ENCODE measurements at places on chromosomes 3 and 15.

- DNase-seq: no peak
Measured at GRCh38 chr3:38588371-38588971, 61.0 kb downstream of the SCN5A start.

- DNase-seq: peak; percentile 63
Measured at GRCh38 chr3:147773116-147773630, 364.0 kb downstream of the ZIC1 start.

DNA sequence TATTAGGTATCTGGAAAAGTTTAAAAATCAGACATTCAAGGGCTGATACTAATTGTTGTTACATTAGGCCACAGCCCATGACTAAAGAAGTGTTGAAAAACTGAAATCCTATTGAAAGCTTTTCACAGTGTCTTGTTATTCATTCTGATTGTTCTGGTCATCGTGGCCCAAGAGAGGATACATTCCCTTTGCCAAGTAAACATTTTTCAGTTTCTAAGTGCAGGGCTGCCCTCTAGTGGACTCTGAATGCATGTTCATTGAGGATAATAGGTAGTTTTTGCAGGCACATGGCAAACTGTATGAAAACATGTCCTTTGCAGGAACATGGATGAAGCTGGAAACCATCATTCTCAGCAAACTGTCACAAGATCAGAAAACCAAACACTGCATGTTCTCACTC, 181.1 kb downstream of the MYRIP start:
- DNase-seq: peak; percentile 56

GRCh38 chr15:101121511-101122090, 130.2 kb downstream of the CHSY1 start:
- DNase-seq: peak; percentile 72

DNA sequence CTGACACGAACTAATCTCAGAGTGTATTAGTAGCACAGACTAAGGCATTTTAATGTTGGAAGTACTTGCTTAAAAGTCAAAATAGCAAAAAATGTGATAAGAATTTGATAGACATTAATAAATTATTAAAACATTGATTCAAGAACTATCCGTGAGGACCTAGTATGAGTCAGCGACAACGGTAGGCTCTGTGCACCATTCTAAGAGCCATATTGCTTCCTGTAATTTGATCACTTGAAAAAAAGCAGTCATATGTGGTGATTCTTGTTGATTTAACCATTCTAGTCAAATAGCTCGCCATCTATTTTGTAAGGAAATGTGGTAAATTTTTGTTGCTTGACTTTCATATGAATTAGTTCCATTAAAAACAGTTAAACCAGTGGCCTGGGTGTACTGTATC, 534.9 kb upstream of the ARRDC4 start:
- DNase-seq: no peak

- DNase-seq: peak; percentile 56
Measured at GRCh38 chr3:160921020-160921635, 165.1 kb downstream of the PPM1L start.

DNA sequence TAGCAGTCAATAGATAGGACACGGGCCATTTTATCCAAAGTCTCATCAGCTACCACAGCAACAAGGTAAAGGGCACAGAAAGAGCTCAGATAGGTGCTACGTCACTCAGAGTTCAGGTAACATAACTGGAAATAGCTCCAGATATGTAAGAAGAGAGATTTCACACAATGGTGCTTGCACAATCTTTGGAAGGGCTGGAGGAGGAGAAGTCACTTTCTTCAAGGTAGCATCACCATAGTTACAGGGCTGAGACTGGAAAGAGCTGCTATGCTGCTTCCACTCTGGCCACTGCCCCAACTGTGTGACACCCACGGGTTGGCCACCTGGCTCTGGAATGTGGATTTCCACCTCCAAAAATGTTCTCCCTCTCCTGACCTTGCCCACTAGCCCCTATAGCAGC, 448.8 kb upstream of the THBS1 start:
- no peak for DNase-seq

DNA sequence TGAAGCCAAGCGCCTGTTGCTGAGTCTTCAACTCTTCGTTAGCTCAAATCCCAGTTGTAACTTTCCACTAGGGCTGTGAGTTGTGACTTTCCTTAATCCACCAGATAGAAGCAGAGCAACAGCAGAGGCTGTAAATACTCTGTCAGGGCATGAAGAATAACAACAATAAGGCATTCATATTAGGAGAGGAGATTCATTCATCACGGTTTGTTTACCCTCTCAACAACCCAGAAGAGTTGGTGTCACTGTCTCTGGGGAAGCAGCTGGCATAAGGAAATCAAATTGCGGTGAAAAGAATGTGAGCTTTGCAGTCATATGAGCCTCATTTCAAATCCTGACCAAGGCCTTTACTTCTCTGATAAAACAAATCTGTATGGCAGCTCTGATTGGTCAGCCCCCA, 184.8 kb downstream of the SHQ1 start:
- DNase-seq: peak; percentile 48

DNA sequence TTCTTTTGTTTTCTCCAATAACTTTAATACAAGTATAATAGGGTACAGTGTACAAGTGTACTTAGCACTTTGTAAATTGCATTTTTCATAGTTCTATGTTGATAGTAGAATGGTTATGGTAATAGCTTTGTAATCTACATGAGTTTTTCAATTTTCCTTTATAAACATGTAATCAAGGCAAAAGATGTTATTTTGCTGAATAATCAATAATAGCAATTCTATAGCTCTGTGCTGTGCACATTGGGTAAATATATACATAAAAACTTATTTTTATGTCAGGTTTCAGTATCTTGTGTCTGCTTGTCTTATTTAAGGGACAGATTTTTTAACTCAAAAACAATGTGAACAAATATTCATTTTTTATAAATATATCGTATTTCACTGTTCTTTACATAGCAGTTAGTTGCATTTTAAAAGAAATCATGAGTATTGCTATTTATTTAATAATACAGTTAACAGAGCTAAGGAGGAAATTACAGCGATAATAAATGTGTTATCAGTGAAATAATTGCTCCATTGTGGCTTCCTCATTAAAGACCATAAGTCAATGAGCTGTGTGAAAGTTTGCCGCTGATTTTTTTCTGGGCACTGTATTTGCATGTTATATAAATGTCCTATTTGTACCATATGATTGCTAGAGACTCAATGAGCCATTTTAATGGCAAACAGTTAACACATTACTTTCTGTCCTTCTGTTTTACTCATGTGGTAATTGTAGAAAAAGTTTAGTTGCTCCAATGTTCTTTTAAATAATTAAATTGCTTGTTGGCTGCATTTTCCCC, 214.6 kb upstream of the STAC start:
- no peak for DNase-seq

DNA sequence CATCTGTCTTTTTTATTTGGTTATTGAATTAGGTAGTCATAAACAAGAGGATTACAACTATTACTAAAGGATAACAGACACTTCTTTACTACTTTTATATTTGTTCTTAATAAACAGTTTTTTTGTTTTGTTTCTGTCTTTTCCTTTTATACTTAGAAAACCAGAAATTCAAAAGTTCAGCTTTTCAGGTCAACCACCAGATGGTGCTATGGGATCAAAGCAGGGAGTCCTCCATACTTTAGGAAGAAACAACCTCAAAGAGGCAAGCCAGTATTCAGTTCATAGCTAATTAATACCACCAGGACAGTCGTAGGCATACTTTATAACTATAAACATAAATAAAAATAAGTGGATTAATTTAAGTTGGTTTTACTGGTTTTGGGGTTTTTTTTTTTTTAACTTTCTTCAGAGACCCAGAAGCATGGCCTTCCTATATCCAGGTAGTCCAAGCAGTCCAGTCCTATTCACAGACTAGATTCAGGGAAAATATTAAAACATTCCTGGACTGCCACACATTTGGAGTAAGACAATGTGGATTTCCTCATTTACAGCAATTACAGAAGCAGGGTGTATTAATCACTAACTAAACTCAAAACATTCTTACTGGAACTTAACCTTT, 16.0 kb upstream of the EID1 start:
- peak; percentile 66 for DNase-seq

DNA sequence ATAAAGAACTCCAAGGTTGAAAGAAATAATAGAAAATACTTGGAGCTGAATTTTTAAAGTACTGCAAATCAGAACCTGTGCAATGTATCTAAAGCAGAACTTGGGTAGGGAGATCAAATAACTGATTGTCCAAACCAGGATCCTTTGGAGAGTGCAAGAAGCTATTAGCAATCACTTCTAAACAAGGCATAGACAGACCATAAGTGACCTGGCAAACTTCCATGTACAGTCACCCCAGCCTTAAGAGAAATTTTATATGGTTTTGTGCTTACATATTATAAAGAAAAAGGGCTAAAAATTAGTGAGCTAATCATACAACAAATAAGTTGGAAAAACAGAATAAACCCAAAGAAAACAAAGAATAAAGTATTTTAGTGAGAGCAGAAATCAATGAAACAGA, 35.2 kb downstream of the ETV5 start:
- no peak for DNase-seq

DNA sequence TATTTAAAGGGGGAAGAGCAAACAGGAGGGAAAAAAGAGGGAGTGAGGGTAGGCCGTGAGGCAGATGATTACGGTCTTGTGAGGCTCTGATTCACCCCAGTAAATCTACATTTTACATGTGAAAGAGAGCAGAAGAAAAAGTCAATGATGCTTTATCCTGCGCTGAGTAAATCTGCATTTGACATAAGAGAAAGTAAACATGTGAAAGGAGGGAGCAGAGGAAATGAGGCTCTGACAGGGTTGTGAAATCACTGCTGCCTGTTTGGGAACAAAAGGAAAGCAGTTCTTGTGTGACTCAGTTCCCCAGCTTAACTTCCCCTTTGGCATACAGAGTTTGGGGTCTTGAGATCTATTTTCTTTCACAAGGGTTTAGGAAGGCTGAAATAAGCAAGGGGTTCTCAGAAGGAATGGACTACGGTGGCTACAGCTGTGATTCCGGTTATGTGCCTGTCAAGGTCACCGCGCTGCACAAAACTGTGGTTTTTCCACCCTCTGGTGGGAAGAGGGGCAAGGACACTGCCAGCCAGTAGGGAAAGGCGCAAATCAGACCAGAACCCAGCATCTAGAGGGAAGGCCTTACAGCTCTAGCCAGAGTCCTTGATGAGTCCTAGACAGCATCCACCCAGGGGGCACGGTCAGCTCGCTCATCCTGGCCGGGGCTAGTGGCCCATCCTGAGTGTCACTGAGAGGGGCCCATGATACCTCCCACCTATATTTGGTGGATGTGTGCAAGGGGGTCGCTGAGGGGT, 18.9 kb upstream of the HCN4 start:
- DNase-seq: peak; percentile 11

DNA sequence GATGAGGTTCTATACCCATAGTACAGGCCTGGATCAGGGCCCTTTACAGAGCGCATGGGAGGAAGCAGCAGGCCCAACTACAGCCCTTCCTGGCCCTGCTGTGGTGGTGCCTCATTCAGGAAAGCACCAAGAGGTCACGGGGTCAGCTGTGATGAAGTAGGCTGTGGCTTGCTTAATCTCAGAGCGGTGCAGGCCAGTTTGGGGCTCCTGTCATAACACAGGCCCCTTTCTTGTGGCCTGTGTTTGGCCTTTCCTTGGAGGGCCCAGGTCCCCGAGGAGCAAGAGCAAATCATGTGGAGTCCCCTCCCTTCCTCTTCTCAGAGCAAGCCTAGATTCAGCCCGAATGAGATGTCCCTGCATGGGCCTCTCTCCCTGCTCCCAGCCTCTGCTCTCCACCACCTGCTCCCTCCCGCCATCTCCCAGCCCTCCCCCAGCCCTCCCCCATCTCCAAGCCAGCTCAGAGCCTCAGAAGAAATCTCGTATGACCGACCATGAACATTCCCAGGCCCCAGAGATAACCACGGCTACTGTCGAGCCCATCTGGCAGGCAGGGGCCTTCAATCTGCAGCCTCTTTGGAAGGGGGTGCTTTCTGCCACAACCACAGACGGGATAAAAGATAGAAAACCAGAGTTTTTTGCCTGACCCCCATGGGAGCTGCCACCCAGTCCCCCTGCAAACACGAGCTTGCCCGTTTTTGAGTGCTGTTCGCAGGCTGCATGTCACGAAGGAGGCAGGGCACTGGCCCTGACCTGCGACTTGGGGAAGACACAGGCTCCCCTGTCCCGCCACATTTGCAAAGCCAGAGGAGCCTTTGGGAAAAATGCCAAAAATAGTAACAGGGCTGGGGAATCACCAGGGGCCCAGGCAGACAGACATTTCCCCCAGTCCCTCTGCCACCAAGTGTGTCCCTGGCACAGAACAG, 32.3 kb upstream of the DUSP7 start:
- DNase-seq: peak; percentile 19

GRCh38 chr15:93719921-93720351, 511.4 kb upstream of the MCTP2 start:
- DNase-seq: peak; percentile 94

DNA sequence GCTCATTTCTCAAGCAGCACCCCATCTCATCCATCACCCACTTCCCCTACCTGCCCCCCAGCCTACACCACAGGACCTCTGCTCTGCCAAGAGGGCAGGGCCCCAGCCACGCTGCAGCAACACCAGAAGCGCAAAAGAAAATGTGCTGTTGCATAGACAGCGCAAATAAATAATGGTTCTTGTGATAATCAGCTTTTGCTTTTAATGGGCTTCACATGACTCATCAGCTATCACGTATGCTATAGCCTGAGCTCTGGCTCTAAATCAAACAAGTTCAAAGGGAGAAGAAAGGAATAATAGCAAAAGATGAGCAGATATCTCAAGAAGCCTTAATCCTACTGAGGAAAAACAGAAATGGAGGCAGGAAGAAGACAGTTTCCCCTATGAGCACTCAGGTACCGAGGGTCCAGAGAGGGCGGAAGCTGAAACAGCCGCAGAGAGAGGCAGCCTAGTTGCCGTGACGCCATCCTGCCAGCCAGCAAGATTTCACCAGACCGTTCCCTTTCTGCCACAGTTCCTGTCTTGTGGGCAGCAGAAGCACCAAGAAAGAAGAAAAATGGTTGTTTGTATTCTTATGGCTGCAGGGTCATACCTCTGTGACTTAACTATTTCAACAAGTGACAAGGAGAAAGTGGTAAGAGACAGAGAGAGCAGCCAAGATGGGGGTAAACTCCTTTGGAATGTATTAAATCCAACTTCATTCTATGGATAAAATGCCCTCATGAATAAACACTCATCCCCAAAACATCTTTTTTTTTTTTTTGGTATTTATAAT, 22.0 kb downstream of the RAB27A start:
- peak; percentile 42 for DNase-seq

GRCh38 chr15:70569091-70569713, 194.2 kb downstream of the UACA start:
- peak; percentile 60 for DNase-seq

- DNase-seq: no peak
Measured at GRCh38 chr15:65867244-65867643, 2.0 kb upstream of the RAB11A start.

DNA sequence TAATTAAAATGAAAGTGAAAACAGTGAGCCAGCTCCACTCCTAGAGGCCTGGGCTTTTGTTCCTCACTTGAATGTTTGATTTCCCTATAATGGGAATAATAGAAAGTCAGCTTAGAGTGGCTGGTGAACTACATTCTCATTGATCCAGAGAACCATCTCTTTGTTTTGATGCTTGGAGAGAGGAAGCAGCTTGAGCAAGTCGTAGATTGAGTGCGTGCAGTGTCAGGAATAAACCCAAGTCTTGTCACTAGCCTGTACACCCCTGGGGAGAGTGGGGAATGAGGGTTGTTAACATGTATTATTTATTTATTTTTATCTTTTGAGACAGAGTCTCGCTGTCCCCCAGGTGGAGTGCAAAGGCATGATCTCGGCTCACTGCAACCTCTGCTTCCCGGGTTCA, 885 bp upstream of the LSG1 start:
- DNase-seq: peak; percentile 4
